ENCODE measurements at places on chromosomes 5 and 9. TPM values are rescaled to one million over a fixed set of nuclear protein-coding genes. Genes with fewer than 3 reads are reported as not detected.

The NPDC1 gene
- total RNA-seq, result 31.5 TPM

- DNase-seq, result no peak
Measured at GRCh38 chr5:7822449-7822848, 28.5 kb downstream of the CFAP90 start.

The ECM2 gene
- total RNA-seq, result 0.17 TPM

DNA sequence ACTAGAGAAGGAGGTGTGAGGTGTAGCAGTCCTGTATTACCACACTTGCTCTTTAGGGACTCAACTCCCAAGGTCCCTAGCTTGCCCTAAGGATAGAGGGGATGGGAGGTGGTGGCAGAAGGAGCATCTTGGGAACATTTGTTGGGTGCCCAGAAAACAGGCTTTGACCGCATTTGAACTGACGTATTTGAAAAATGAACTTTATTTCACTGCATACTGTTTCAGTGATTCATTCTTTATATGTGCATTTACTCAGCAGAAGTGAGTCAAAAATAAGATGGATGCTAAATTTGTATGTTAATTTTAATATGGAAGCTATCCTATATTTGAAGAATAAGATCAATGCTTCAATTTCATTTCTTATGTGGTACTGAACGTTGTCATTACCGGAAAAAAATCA lies 18.7 kb downstream of the DMRT3 start:
- no peak for DNase-seq

The ARID3C gene
- total RNA-seq, result not detected

The PCDHB13 gene
- not detected for total RNA-seq

DNA sequence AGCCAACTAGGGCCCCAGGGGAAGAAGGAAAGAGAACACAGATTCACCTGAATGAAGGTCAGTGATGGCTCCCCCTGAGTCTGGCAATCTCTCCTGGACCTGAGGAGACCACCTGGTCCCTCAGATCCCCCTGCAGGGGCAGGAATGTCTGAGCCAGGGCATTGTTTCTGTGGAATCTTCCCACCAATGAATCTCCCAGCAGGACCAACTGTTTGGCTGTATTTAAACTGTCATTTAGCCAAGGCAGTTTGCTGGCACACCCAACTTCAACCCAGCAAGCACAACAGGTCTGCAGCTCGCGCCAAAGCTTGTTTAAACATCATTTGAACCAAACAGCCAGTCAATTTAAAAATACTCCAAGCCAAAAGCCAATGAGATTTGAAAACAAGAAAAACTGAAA lies 92.6 kb downstream of the SH3TC2 start:
- DNase-seq, result no peak

- no peak for DNase-seq
Measured at GRCh38 chr5:100706776-100707175, 171.6 kb downstream of the FAM174A start.

The ANKRD18A gene
- not detected for total RNA-seq

DNA sequence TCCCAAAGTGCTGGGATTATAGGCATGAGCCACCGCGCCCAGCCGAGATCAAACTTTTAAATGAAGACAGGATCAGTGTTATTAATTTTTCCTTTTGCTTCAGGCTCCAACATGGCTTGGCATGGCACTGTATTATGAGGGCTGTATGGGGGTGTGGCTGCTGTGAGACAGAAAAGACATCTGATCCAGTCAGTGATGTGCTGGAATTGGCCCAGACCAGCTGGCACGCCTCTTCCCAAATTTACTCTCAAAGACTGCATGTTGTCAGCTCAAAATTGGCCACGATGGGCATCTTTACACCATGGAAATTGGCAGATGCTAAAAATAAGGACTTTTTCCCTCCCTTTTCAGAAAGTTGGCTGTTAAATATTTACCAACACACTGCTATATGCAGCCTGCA lies 12.1 kb upstream of the COL27A1 start:
- DNase-seq, result no peak

DNA sequence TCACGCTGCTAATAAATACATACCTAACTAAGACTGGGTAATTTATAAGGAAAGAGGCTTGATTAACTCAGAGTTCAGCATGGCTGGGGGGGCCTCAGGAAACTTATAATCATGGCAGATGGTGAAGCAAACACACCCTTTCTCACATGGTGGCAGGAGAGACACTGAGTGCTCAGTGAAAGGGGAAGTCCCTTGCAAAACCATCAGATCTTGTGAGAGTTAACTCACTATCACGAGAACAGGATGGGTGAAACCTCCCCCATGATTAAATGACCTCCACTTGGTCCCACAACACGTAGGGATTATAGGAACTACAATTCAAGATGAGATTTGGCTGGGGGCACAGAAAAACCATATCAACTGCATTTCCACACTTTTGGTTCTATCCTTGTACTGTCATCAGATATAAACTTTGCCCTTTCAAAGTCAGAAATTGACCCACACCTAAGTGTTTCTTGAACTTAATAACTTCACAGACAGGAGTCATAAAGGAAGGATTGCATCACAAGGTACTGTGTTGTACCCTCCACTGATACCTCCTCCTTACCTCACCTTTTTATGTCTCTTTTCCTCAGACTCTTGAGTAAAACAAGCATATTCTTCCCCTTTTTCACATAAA lies 319.1 kb upstream of the PIK3R1 start:
- no peak for DNase-seq

The ZNF354B gene
- total RNA-seq, result 4.3 TPM

The IRX4 gene
- not detected for total RNA-seq

DNA sequence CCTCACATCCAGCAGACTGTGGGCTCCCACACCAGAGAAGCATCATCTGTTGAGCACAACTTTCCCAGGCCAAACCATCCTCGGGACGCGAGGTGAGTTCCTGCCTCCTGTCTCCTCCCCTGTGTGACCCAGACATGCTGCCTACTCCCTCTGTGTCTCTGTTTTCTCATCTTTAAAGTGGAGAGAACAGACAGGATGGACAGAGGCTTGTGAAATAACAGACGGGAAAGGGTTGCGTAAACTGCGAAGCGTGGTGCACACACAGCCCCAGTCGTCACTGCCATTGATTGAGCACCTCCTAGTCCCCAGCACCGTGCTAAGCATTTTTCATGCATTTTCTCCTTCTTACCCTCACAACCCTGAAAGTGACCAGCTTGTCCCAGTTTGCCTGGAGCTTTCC lies 52.1 kb upstream of the LMX1B start:
- no peak for DNase-seq

DNA sequence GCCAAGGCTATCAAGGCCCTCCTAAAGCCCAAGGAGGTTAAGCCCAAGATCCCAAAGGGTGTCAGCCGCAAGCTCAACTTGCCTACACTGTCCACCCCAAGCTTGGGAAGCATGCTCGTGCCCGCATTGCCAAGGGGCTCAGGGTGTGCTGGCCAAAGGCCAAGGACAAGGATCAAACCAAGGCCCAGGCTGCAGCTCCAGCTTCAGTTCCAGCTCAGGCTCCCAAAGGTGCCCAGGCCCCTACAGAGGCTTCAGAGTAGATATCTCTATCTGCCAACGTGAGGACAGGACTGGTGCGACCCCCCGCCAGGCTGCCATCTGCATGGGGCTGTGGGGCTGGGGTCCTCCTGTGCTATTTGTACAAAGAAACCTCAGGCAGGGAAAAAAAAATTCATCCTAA lies 3.3 kb downstream of the HOMER1 start:
- DNase-seq, result no peak

The IL5 gene
- total RNA-seq, result not detected

The C9orf152 gene
- not detected for total RNA-seq
